ENCODE measurements at places on chromosomes 13 and 19.

DNA sequence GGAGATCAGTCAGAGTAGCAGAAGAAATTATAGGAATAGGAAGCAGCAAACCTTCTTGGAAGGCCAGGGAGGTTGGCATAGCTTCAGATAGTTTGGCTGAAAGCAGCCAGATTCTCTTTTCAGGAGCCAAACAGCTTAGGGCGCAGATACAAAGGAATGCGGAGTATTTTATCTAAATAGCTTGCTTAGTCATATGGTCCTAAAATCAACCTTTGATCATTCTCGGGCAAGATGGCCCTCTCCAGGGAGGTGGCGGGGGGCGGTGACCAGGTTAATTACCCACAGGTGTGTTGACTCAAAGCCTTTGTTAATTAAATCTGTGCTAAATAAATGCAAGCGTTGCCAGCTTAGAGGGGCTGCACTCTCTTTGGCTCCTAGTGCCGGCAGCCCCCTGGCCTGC is 12.5 kb upstream of the NCR1 start:
- no peak for DNase-seq

DNA sequence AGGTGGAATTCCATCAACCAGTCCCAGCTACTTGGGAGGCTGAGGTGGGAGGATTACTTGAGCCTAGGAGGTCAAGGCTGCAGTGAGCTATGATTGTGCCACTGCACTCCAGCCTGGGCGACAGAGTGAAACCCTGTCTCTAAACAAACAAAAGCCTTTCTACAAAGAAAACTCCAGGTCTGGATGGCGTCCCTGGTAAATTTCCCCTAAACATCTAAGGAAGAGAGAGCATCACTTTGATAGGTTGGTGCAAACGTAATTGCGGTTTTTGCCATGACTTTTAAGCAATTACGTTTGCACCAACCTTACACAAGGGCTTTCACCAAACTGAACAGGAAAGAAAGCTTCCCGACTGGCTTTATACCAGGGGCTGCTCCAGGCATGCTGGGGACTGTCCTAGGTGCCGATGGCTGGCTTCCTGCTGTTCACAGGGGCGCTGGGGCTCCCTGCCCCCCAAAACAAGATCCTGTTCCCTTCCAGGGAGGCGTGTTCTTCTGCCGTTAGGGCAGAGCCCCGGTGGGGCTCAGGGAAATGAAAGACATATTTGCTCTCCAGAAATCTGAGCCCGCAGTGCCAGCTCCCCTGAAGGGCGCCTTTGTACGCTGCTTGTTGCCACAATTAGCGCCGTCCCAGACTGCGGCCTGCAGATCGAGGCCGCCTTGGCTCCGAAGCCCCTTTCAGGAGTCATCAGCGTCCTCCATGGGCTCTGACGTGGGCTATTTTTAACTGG is 38.7 kb upstream of the KLF2 start:
- peak; percentile 37 for DNase-seq

DNA sequence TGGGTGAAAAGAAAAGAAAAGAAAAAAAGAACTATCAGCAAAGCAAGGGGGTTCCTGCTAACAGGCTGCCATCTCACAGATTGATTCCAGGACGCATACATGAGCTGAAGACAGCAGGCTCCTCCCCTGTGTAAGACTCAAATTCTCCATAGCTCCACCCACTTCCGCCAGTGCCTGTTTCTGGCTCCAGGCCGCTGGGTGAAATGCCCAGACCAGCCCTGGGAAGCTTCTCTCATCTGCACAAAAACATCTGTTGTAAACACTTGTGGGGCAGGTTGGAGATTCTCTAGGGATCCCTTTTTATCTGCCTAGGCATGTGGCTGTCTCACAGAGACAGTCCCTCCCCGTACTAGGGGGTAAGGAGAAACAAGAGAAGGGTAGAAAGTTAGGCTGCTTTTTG is 1054.4 kb upstream of the SPRY2 start:
- DNase-seq, result no peak

GRCh38 chr13:42328672-42329071 is 56.7 kb downstream of the AKAP11 start:
- DNase-seq, result no peak

- peak; percentile 47 for DNase-seq
Measured at GRCh38 chr13:112781881-112782361, 92.1 kb downstream of the ATP11A start.

GRCh38 chr13:50810998-50811397 is 32.5 kb downstream of the DLEU7 start:
- DNase-seq, result no peak

DNA sequence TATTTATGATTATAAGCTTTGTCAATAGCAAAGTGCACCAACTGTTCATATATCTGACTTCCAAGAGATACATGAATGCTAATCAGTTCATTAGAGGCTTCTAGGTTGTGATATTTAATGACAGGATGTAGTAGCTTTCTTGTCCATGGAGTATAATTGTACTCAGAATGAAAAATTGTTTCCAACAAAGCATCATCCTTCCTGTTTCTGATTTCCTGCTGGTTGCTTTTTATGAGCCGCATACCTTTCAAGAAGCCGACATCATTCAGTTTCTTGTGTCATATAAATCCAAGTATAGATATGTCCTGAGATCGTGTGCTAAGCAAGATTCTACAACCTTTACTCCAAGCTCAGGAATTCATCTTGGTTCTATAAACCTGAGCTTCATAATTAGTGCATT is 326.6 kb downstream of the DIAPH3 start:
- DNase-seq, result no peak

Measured in fibroblast of lung (primary cell).